ENCODE measurements at places on chromosomes 6 and 20.

GRCh38 chr20:49516916-49517804 lies 34.7 kb upstream of the KCNB1 start:
- DNase-seq: no peak

DNA sequence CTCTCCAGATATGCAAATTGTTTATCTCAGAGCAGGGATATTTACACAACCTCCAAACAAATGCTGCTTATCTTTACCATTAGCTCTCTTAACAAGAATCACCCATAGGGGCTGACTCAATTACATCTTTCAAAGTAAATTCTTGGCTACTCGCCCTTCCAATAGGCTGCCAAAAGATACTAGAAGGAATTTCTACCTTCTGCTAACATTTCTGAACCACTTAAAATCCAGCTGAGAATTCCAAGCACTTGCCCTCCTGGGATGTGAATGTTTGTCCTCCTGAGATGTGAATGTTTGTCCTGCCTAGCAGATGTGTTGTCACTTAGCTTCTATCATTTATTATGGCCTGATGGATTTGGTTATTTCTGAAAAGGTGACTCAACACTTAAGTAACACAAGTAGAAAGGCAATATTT lies 388.0 kb downstream of the GJA1 start:
- no peak for DNase-seq

- DNase-seq: no peak
Observed at GRCh38 chr6:111278731-111279130, 191.4 kb downstream of the SLC16A10 start.

DNA sequence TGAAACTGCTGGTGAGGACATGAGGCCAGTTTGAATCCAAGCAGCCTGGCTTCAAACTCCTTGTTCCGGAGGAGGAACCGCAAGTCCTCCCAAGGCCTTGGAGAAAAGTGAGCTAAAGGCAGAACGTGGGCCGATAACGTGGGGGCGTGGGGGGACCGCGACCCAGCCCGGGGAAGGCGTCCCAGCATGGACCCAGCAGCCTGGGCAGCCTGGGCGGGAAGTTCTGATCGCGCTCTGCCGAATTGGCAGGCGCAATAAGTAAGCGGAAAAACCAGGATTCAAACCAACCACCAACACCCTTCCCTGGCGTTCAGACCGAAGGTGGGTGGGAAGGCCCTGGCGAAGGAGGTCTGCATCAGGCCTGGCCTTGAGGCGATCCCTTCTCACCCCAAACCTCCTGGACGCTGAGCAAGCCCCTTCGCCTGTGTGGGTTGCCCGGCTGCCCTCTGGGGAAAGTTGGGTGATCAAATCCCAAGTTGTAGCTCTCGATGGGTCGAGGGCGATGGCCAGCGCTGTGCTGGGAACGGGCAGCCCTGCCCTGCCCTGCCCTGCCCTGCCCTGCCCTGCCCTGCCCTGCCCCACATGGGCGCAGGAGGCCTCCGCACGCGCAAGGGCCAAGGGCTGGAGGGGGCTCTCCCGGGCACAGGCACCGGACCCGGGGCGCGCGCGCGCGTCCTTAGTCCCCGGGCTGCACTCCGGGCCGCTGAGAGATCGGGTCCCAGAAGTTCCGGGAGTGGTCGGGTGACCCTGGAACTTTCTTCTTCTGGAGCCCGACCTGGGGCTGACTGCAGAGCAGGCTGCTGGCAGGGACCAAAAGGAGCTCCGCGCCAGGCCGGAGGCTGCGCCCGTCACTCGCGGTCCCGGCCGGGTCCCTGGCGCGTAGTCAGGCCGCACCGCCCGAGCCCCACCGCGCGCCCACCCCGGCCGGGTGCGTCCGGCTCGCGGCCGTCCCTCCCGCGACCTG lies 637 bp upstream of the SLC22A3 start:
- DNase-seq: no peak
